Glutamatergic neuron (in vitro differentiated cells): ENCODE measurements at places on chromosomes 13 and 19. TPM values are rescaled to one million over a fixed set of nuclear protein-coding genes. Genes with fewer than 3 reads are reported as not detected.
A peak's percentile ranks its signal among the peaks of the same experiment; 100 is the strongest.

Gene VASP
- total RNA-seq: 73.6 TPM

Gene RDH8
- total RNA-seq: not detected

Gene PRRG2
- 0.29 TPM for total RNA-seq

Gene LENG9
- total RNA-seq: 4.7 TPM

Gene NLRP4
- total RNA-seq: not detected

Gene FLT3
- not detected for total RNA-seq

Gene CACNG7
- total RNA-seq: 60.4 TPM

Gene OSCAR
- total RNA-seq: not detected

Gene KL
- total RNA-seq: not detected

Gene CCNA1
- total RNA-seq: 4.3 TPM

DNA sequence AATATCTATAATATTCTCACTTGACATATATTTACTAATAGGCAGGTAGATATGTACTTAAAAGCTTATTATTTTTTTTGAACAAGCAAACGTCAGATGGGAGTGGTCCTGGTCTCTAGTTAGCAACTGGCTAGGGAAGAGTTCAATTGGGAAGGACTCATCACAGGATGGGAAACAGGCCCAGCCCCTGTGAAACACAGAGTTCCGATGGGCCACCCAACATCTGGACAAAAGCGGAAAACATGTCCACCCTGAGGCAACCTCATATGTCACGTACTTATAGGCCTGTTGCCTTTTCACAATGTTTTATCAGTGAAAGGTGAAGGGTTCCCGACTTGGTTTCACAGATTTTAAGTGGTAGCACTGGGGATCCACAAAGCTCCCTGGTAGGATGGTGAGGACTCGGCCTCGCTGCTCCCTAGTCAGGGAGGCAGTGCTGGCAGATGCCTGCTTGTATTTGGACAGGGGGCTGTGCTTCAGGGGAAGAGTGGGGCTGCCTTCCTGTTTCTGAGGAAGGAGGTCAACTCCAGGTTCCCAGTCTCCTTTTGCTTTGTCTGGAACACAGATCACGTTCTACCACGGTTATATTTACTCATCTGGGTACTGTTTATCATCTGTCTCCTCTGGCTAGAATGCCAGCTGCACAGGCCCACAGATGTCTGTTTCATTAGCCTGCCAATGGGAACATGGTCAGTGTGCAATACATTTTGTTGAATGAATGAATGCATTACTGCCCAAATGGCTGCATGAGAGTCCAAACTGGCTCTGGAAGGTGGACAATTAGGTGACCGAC is 49.4 kb upstream of the SLC15A1 start:
- H3K27me3 ChIP-seq: no peaks in the 10 kb centered on the region
- peaks cover 4% of the 10 kb centered on the region for H3K36me3 ChIP-seq
- H3K4me3 ChIP-seq: no peak overlapping the region

GRCh38 chr19:55050749-55051532 is 12.0 kb downstream of the RDH13 start:
- no peak overlapping the region for H3K27ac ChIP-seq
- H3K4me3 ChIP-seq: no peak overlapping the region
- H3K4me1 ChIP-seq: no peaks in the 10 kb centered on the region
- H3K27me3 ChIP-seq: no peaks in the 10 kb centered on the region

DNA sequence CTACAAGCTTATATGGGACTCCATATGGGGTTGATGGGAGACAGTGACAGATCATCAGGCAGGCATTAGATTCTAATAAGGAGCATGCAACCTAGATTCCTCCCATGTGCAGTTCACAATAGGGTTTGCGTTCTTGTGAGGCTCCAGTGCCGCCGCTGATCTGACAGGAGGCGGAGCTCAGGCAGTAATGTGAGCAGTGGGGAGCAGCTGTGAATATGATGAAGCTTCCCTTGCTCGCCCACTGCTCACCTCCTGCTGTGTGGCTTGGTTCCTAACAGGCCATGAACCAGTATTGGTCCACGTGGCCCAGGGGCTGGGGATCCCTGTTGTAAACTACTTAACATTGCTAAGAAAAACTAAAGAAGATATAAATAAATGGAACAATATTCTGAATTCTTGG is 378.4 kb downstream of the KCNRG start:
- H3K27me3 ChIP-seq: peaks cover 8% of the 10 kb centered on the region
- peaks cover 18% of the 10 kb centered on the region for H3K4me1 ChIP-seq
- H3K27ac ChIP-seq: peak overlapping the region; percentile 76
- no peak overlapping the region for H3K4me3 ChIP-seq

DNA sequence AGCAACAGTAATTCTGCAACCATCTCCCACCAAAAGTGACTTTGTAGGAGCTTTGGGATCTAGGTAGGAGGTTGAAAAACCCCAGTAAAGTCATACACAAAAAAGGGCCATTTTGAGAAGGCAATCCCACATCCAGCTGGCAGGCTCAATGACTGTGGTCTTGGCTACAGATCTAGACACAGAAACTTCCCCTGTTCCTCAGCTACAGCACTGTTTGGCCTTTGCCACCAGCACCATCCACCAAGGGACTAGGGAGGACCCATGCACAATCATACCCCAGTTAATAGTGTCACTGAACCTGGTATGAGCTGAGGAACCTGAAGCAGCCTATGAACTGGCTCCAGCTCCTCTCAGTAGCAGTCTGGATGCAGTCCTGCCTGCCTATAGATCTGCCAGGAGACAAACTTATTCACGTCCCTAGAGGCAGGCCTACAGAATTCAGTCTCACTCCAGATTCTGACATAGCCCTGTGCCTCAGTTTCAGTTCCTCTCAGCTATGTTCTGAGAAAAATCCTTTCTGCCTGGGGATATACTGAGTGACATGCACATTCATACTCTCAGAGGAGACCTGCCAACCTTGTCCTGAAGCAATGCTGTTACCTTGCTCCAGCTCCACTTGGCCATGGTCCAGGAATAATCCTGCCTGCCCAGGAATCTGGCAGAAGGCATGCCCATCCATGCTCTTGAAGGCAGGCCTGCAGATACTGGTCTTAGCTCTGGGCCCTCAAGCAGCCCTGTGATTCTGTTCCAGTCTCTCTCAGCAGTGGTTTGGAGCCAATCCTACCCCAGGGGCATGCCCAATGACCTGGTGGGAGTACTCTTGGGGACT is 2048.3 kb upstream of the PCDH20 start:
- H3K4me3 ChIP-seq: no peak overlapping the region
- peaks cover 6% of the 10 kb centered on the region for H3K36me3 ChIP-seq
- DNase-seq: no peak
- H3K27me3 ChIP-seq: peaks cover 3% of the 10 kb centered on the region
- H3K27ac ChIP-seq: no peak overlapping the region

- peaks cover 14% of the 10 kb centered on the region for H3K36me3 ChIP-seq
- no peak overlapping the region for H3K27ac ChIP-seq
- H3K27me3 ChIP-seq: no peaks in the 10 kb centered on the region
- DNase-seq: no peak
- H3K4me1 ChIP-seq: no peaks in the 10 kb centered on the region
These were observed 1498.4 kb downstream of the EFNB2 start for GRCh38 chr13:105037110-105037509.

- DNase-seq: no peak
- H3K27ac ChIP-seq: no peak overlapping the region
- H3K36me3 ChIP-seq: peaks cover 6% of the 10 kb centered on the region
- H3K27me3 ChIP-seq: no peaks in the 10 kb centered on the region
- H3K4me1 ChIP-seq: no peaks in the 10 kb centered on the region
These were observed 853.0 kb downstream of the SLITRK6 start for GRCh38 chr13:84946192-84946591.

- peaks cover 6% of the 10 kb centered on the region for H3K27me3 ChIP-seq
- peaks cover 10% of the 10 kb centered on the region for H3K4me1 ChIP-seq
- no peak overlapping the region for H3K27ac ChIP-seq
- H3K4me3 ChIP-seq: no peak overlapping the region
- no peak for DNase-seq
These were observed 129.8 kb upstream of the UQCRFS1 start for GRCh38 chr19:29342721-29343120.

DNA sequence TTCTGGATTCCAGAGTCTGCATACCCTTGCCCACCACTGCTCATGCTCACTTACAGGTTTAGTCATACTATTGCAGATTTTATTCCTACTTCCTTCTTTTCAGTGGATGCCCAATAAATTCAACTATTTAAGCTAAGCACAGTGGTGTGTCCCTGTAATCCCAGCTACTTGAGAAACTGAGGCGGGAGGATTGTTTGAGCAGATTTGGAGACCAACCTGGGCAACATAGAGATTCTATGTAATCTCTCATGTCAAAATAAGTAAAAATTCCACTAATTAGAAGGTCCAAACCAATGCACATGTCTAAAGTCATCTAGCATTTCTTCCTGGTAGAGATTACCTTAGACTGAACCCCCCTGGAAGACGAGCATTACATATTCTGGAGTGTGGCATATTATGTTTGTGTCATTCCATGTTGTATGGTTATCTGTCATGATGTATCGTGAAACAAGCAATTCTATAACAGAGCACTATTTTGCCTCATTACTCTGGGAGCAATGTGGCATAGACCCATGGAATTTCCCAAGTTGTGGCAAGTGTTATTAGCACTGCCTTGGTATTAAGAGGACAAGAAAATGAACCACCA is 8.3 kb downstream of the HMGB1 start:
- H3K36me3 ChIP-seq: peaks cover 3% of the 10 kb centered on the region
- DNase-seq: no peak
- H3K27me3 ChIP-seq: no peaks in the 10 kb centered on the region
- peaks cover 17% of the 10 kb centered on the region for H3K4me1 ChIP-seq
- H3K4me3 ChIP-seq: no peak overlapping the region
- H3K27ac ChIP-seq: no peak overlapping the region

DNA sequence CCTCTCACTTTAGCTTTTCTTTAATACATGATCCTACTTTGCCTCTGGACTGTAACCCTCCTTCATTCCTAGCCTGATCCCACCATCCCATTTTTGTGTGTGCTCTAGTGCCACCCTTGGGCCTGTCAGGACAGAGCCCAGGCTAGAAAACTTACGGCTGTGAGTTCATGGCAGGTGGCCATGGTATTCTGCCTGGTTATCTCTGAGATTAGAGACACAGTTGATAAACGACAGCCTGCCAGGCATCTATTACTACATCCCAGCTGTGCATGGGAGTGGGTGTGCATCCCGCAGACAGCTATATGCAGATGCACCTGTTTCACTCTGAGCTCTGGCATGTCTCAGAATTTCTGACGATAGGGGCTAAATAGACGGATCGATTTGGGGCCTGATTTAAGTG is 110.9 kb downstream of the HS6ST3 start:
- H3K36me3 ChIP-seq: peaks cover 6% of the 10 kb centered on the region
- no peak for DNase-seq
- H3K4me1 ChIP-seq: no peaks in the 10 kb centered on the region
- H3K27me3 ChIP-seq: no peaks in the 10 kb centered on the region
- no peak overlapping the region for H3K4me3 ChIP-seq

GRCh38 chr13:111248822-111249221 is 71.6 kb upstream of the TEX29 start:
- no peak for DNase-seq
- H3K27ac ChIP-seq: no peak overlapping the region
- H3K27me3 ChIP-seq: no peaks in the 10 kb centered on the region
- H3K4me1 ChIP-seq: peaks cover 31% of the 10 kb centered on the region
- H3K4me3 ChIP-seq: peak overlapping the region; percentile 2

- peaks cover 4% of the 10 kb centered on the region for H3K27me3 ChIP-seq
- DNase-seq: no peak
- H3K4me3 ChIP-seq: no peak overlapping the region
- peaks cover 2% of the 10 kb centered on the region for H3K4me1 ChIP-seq
- no peak overlapping the region for H3K27ac ChIP-seq
These were observed 30.6 kb upstream of the ISYNA1 start for GRCh38 chr19:18468517-18468916.

GRCh38 chr13:57631596-57632275 is at the start of gene PCDH17:
TSS of gene PCDH17 (plus strand) at chr13:57631744. CDS start at chr13:57632547, 803 bp downstream.
- H3K4me3 ChIP-seq: peak within 1 kb of the TSS; percentile 95
- DNase-seq: peak; percentile 50
- H3K27ac ChIP-seq: peak within 1 kb of the TSS; percentile 83
- H3K27me3 ChIP-seq: peaks cover 42% of the 10 kb centered on the region
- peaks cover 16% of the 10 kb centered on the region for H3K4me1 ChIP-seq

GRCh38 chr13:99681695-99682094 is 180.4 kb downstream of the TM9SF2 start:
- H3K36me3 ChIP-seq: no peaks in the 10 kb centered on the region
- H3K27ac ChIP-seq: no peak overlapping the region
- H3K4me3 ChIP-seq: no peak overlapping the region

DNA sequence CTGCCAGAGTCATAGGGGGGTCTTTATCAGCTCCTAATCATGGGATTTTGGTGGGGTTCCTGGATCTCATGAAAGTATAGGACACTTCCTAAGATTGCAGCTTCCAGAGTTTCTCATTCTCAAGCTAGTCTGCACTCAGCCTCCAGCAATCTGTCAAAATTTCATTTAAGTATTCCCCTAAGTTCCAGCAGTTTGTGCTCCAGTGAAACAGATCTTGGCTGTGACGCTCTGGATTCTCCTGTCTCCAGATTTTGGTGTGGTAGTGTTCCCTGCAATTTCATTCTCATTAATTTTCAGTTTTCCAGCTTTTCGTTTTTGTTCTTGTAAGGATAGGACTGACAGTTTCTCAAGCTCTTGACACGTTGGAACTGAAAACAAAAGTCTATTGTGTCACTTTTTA is 908.9 kb upstream of the MIR17HG start:
- DNase-seq: no peak
- no peak overlapping the region for H3K27ac ChIP-seq

DNA sequence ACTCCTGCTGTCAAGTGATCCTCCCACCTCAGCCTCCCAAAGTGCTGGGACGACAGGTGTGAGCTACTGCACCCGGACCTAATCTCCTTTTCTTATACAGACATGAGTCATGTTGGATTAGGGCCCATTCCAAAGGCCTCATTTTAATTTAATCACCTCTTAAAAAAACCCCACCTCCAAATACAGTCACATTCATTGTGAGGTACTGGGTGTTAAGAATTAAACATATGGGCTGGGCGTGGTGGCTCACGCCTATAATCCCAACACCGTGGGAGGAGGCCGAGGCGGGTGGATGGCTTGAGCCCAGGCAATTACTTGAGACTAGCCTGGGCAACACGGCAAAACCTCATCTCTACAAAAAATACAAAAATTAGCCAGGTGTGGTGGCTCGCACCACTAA is 46.6 kb downstream of the PIN1 start:
- H3K4me3 ChIP-seq: no peak overlapping the region
- H3K27me3 ChIP-seq: peaks cover 10% of the 10 kb centered on the region
- no peak overlapping the region for H3K27ac ChIP-seq
- H3K4me1 ChIP-seq: peaks cover 7% of the 10 kb centered on the region
